ENCODE measurements at places on chromosomes 7 and 10.

GRCh38 chr10:660970-661596, 28.4 kb downstream of the DIP2C start:
- DNase-seq = no peak

- DNase-seq = no peak
These were observed 47.1 kb upstream of the TMEM72 start for GRCh38 chr10:44864051-44864450.

GRCh38 chr10:124072106-124072505, 21.3 kb downstream of the CHST15 start:
- DNase-seq = no peak

DNA sequence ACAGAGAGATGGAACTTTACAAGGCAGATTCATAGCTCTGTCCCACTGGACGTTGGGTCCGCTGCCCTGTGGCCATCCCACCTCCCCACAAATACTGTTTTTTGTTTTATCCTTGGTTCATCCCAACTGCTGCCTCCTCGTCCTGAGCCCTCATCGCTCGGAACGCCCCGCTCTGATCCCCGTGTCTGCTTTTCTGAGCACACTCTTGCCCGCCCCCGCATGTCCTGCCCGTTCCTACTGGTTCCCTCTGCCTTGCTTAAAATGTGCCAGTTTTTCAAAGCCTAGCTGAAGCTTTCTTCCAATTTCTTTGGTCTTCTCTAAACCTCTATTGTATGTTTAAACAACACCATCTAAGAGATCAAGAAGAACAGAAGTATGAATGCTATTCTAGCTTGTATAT, 19.4 kb downstream of the RNF32 start:
- no peak for DNase-seq

DNA sequence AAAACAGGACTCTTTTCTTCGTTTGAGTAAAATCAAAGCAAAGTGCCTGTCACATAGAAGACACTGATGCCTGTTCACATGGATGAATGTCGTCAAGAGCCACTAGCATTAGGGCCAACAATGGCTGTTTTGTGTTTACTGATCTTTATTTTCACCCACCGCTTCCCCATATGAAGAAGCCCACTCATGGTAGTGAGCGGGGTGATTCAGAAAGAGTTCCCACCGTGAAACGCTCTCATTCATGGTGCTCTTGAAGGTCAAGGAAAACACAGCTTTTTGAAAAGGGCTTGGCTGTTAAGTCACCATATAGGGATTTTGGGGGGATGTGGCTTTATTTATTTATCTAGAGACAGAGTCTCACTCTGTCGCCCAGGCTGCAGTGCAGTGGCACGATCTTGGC, 12.5 kb downstream of the PROSER2 start:
- DNase-seq = no peak

DNA sequence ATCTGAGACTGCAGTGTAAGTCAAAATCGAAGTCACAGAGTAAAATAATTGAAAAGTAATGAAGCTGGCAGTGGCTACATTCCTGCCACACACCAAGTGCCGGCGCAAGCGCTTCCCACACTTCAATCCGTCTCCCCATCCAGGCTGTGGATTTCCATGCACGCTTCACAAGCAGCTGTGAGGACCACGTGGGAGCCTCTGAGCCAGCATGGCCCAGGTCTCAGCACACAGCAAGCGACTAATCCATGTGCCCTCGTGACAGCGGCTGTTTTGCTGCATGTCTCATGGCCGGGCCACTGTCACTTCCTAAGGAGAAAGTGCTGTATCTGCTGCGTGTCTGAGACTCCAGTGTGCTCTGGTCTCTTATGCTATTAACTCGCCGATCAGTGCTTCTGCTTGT, 566.9 kb downstream of the DNAJB6 start:
- DNase-seq = no peak

- DNase-seq = no peak
These were observed 51.4 kb downstream of the BTAF1 start for GRCh38 chr10:91974960-91975359.

DNA sequence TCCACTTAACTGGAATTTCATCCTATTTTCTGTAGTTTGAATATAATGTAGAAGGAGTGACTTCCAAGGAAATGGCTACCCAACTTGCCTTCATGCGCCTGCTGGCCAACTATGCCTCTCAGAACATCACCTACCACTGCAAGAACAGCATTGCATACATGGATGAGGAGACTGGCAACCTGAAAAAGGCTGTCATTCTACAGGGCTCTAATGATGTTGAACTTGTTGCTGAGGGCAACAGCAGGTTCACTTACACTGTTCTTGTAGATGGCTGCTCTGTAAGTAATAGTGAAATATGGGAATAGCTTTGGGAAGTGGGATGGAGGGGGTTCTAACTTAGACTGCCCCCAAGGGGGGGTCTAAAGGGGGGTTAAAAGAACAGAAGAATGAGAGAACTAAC, 34.5 kb downstream of the COL1A2 start:
- no peak for DNase-seq

- DNase-seq = peak; percentile 8
These were observed 236.5 kb downstream of the RELN start for GRCh38 chr7:103752995-103753394.

GRCh38 chr7:112963634-112964033, 123.0 kb downstream of the GPR85 start:
- DNase-seq = no peak

DNA sequence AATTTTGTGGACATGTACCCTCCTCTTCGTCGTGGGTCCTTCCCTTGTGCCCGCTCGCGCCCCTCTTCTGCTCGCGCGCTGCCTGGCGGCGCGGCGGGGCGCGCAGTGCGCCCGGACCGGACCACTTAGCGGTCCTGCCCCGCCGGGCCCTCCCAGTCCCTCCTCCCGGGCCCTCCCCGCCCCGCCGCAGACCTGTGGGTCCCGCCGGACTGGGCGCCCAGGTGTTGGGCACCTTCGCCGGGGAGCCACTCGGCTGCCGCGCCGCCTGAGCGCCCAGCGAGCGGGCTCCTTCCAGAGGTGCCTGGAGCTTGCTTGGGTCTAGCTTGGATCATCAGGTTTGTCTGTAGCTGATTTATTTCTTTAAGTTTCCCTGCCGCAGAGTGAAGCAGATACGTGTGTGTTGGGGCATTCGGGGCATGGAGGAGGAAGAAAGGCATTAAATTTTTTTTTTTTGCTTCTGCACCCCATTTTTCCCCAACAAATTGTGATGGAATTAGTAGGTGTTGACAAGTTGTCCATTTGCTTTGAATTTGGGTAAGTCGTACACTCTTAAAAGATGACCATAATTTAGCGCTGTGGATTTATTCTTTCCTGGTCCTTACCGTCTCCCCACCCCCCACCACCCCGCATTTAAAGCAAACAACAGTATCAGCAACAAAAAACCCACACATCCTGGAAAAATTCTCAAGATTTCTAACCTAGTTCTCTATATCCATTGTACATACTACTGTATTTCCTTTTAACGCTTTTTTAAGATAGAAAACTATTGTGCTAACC, 905 bp downstream of the C1GALT1 start:
- DNase-seq = no peak

- DNase-seq = no peak
These were observed 3.5 kb upstream of the MYPN start for GRCh38 chr10:68105820-68106219.

GRCh38 chr10:26799342-26799741, 61.4 kb downstream of the ABI1 start:
- DNase-seq = no peak

GRCh38 chr10:97922022-97922758, 72.5 kb downstream of the GOLGA7B start:
- DNase-seq = no peak
